Gastroesophageal sphincter (tissue), 4 donors: ENCODE measurements at places on chromosomes 1 and 21. TPM values are rescaled to one million over a fixed set of nuclear protein-coding genes. Genes with fewer than 3 reads are reported as not detected.

Gene MX1
- total RNA-seq, result 40.3 TPM

Gene NEXN
- 142 TPM for total RNA-seq

Gene LMOD1
- total RNA-seq, result 1,521 TPM

Gene CLCA1
- not detected for total RNA-seq

Gene DPT
- total RNA-seq, result 141 TPM

Gene SLC19A2
- 27.1 TPM for total RNA-seq

Gene GUCA2A
- not detected for total RNA-seq

Gene DYRK3
- total RNA-seq, result 5.0 TPM

Gene LPAR3
- total RNA-seq, result not detected

Gene IL24
- total RNA-seq, result not detected

Gene CYP2J2
- total RNA-seq, result not detected

Gene VSIG8
- total RNA-seq, result not detected

Gene OR2C3
- not detected for total RNA-seq

Gene FAM72C
- 1.4 TPM for total RNA-seq

Gene KMO
- 3.1 TPM for total RNA-seq

Gene HCRTR1
- total RNA-seq, result 0.67 TPM

Gene TMEM234
- total RNA-seq, result 3.5 TPM

Gene TMEM200B
- total RNA-seq, result 29.9 TPM

Gene GATAD2B
- total RNA-seq, result 30.8 TPM
